ENCODE measurements at places on chromosomes 12 and 14.

DNA sequence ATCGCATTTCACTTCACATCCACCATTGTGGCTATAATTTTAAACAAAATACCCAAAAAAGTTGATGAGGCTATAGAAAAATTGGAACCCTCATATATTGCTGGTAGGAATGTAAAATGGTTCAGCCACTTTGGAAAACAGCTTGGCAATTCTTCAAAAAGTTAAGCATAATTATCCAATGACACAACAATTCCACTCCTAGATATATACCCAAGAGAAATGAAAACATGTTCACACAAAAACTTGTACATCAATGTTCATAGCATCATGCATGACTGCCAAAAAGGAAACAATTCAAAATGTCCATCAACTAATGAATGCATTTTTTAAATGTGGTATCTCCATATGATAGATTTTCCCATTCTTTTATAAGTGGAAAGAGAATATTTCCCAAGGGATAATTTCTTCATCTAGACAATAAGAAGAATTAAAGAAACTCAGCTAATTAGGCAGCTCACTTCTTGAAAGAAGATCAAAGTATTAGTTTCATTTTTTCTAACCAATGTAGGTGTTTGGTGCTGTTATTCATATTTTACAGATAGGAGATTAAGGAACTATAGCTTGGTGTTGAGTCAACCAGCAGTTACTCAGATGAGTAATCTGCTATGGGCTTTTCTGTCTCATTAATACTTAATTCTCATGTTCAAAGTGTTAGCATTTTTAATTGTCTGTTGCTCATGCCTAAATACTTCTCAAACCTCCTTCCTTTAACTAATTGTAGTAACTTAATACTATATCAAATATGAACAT lies 32.8 kb downstream of the YEATS4 start:
- DNase-seq: no peak

DNA sequence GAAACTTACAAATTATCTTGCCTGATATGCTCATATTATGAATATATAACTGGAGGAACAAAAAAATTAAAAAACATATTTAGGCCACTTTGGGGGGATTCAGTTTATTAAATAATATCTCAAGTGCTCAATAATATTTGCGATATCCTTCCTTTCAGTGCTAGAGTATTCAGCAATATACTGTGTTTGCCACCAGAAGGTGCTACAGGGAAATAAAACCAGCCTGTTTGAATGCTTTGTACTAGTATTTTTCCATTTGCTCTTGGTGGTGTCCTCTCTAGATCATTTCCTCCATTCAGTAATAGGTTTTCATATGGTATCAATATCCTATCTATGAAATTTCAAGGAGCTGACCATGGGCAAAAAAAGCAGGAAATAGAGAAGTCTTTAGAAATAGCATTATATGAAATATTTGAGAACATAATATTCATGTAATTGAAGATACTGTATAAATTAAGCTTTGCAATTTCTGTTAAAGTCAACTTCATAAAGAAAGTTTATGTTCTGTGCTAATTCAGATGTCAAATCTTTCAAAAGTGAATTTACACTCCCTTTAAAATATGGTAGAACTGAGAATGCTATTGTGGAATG lies 106.2 kb upstream of the NAV3 start:
- DNase-seq: no peak

DNA sequence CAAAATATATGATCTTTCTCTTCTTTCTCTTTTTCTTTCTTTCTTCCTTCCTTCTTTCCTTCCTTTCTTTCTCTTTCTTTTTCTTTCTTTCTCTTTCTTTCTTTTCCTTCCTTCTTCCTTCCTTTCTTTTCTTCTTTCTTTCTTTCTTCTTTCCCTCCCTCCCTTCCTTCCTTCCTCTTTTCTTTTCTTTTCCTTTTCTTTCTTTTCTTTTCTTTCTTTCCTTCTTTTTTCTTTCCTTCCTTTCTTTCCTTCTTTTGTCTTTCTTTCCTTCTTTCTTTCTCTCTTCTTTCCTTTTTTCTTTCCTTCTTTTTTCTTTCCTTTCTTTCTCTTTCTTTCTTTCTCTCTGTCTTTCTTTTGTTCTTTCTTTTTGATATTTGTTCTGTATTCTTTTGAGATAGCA lies 1356.0 kb upstream of the SEL1L start:
- DNase-seq: no peak

- DNase-seq: peak; percentile 15
These were observed 523 bp downstream of the WSB2 start for GRCh38 chr12:118060301-118061010.

- no peak for DNase-seq
These were observed 11.5 kb downstream of the C14orf93 start for GRCh38 chr14:22998329-22999012.

GRCh38 chr12:128829861-128830504 lies 6.2 kb upstream of the SLC15A4 start:
- no peak for DNase-seq

- DNase-seq: no peak
These were observed 392.3 kb downstream of the PAWR start for GRCh38 chr12:79298506-79298905.
